H4 (cell line): ENCODE measurements at places on chromosomes 2 and 18. TPM values are rescaled to one million over a fixed set of nuclear protein-coding genes. Genes with fewer than 3 reads are reported as not detected.
A peak's percentile ranks its signal among the peaks of the same experiment; 100 is the strongest.

The TSGA10 gene
- 1.9 and 3.0 TPM in 2 replicates for total RNA-seq

The ACVR1C gene
- 0.06 and 0.50 TPM in 2 replicates for total RNA-seq

The SCN3A gene
- total RNA-seq: 1.0 and 1.3 TPM in 2 replicates

The SP100 gene
- total RNA-seq: 45.0 and 63.1 TPM in 2 replicates

The ANKRD23 gene
- total RNA-seq: 0.55 and 0.58 TPM in 2 replicates

The QPCT gene
- total RNA-seq: 0.90 TPM in 1 of 2 replicates, not detected in the other

The DSG2 gene
- 26.4 TPM in 2 replicates for total RNA-seq

The GLB1L gene
- 5.7 and 7.6 TPM in 2 replicates for total RNA-seq

DNA sequence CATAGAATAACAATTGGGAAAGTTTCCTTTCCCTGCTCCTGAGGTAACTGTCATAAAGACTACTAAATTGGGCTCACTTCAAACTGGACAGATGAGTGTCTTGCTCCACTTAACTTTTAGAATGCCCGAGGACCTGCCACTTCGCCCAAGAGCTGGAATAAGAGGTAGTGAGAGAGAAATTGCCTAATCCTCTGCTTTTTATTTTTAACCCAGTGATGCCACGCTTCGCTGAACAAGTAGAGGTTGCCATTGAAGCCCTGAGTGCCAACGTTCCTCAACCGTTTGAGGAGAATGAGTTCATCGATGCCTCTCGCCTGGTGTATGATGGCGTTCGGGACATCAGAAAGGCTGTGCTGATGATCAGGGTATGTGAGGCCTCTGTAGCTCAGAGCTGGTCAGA is 269.4 kb upstream of the LRRTM1 start:
- no peak for DNase-seq

DNA sequence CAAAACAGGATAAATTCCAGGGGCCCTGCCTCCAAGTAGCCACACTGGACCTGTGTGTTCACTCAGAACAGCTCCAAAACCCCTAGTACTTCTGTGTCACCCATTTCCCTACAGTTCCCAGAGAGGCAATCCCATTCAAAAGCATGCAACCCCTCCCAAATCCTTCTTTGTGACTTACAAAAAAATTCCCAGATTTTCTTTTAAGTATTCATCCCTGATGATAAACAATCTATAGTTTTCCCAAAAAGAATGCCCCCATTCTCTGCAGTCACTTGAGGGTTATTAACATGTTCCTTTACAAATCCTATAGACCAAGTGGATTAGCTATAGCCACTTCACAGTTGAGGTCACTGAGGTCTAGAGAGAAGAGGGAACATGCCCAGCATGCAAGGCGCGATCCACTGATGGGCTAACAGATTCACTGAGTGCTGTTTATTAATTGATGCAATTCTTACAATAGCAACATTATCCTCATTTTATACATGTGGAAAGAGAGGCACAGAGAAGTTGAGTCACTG is 85.4 kb downstream of the MYL12B start:
- no peak for DNase-seq

DNA sequence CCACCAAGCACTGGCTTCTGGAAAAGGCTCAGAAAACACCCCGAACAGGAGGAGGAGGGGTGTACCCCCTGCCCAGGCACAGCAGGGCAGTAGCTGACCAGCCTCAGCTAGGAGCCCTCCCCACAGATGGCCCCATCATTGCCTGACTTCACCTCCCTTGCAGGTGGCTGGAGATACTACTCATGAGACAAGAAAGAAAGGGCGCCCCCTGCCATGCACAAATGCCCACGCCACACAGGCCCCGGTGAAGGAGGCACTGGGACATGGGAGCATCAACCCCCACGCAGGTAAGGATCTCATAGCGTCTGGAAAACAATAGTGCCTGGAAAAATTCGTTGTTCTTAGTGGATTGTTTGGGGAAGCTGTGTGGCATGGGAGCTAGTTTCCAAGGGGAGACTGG is 240.6 kb downstream of the TFCP2L1 start:
- no peak for DNase-seq

GRCh38 chr18:66682855-66683322 is 79.0 kb upstream of the CDH19 start:
- DNase-seq: no peak

GRCh38 chr18:28189400-28190239 is 12.7 kb upstream of the CDH2 start:
- DNase-seq: peak; percentile 63

- no peak for DNase-seq
Observed at GRCh38 chr18:63241317-63241712, 78.3 kb downstream of the BCL2 start.

DNA sequence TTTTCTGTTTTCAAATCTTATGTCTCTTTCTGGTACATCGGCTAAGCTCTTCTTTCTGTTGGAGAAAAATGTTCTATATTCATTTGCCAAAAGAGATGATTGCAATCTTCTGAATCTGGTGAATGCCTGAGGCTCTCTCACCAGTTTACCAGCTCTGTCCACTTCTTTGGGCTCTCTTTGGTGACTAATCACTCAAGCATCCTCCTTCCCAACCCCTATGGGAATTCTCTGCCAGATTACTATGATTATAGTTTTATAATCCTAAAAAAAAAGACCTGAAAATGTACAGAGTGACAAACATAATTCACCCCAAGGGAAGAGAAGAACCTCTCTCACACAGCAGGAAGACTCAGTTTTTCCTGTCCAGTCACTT is 187.3 kb downstream of the CAMKMT start:
- peak; percentile 23 for DNase-seq

DNA sequence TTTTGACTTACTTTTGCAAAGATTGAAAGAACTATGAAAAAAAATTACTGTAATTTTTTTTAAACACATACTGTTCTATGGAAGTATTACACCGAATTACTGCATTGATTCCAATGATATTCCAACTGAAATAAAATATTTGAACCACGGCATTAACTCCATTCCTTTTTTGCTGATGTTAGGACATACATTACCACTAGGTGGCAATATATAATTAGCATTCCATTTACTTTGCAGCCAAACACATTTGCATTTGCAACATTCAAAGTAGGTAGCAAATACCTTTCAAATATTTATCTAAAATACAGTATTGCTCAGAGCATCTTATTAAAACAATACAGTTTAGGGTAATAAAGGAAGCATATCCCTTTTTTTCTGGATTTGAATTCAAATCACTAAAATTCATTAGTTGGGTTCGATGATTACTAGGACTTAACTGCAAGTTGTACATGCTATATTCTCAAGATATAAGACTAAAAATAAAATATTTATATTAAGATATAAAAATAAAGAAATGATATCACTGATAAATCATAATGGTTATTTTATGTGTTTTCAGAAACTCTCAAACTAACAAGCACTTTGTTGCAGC is 31.3 kb downstream of the LANCL1 start:
- DNase-seq: peak; percentile 16

- no peak for DNase-seq
Observed at GRCh38 chr2:54422072-54422581, 34.0 kb upstream of the SPTBN1 start.

- DNase-seq: no peak
Observed at GRCh38 chr18:9826685-9827084, 59.1 kb upstream of the TXNDC2 start.

- DNase-seq: no peak
Observed at GRCh38 chr2:231765496-231765929, 15.6 kb downstream of the PDE6D start.

- DNase-seq: no peak
Observed at GRCh38 chr2:190311893-190312634, 7.6 kb downstream of the HIBCH start.

DNA sequence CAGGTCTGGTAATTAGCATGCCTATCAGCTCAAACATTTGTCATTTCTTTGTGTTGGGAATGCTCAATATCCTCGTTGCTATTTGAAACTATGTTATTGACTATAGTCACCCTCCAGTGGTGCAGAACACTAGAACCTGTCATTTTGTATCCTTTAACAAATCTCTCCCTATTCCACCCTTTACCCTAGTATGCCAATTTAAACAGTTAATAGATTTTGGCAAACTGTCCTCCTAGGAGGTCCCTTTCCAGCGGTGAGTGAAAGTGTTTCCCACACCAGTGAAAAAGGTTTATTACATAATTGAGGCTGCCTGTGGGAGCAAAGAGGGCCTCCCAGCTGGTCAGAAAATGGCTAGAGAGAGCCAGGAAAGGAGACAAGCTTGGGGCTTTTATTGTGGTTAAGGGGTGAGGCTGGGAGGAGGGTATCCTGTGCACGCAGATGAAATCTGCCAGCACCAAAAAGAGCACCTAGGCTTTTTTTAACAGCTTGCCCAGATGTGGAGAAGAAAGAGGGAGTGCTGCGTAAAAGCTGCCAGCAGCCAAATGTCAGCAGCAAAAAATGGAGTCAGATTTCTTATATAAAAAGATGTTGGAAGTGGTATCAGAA is 1.8 kb upstream of the DRC1 start:
- DNase-seq: no peak

- DNase-seq: peak; percentile 57
Observed at GRCh38 chr2:95277246-95277906, 3.1 kb downstream of the PROM2 start.

DNA sequence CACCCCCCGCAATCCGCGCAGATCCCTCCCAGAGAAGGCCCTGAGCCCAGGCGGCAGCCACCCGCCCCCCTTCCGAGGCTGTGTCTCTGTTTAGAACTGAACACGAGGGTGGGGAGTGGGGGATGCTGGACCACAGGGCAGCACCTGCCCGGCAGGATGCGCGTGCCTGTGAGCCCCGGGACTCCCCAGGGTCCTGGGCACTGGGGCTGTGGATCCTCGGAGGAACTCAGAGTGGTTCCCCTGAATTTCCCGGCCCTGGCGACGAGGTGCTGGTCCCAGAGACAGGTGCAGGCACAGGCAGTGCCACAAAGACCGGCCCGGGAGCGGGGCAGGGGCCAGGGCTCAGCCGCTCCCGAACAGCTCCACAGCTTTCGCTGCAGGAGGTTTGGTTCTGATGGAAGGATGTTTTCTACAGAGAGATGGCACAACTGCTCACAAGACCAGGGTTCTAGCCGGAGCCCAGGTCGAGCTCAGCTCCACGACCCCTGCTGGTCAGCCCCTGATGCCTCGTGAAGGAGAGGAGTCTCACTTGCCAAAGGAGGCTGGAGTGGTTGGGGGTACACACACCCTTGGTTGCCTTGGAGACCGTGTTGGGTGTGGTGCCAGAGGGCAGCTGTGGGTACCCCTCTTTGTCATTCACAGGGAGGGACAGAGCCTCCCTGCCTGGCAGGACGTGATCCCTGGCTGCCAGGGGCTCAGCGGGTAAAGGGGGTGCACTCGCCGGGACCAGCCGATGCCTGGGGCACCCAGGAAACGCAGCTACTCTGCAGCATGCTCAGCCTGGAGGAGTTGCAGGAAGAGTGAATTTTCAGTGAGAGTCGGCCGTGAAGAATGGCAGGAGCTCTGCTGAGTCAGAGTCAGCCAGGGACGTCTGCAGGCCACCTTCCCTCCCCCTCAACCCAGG is 4.4 kb upstream of the NEU4 start:
- DNase-seq: no peak

DNA sequence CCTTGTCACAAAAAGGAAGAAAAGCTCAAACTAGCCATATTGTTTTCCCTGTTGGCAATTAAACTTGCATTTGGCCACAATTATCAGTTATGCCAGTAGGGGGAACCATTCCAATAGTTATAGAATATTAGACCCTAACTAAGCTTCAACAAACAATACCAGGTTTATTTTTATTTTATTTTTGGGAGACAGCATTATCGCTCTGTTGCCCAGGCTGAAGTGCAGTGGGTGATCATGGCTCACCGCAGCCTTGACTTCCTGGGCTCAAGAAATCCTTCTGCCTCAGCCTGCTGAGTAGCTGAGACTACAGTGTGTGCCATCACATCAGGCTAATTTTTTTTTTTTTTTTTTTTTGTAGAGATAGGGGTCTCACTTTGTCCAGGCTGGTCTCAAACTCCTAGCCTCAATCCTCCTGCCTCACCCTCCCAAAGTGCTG is 102.1 kb downstream of the ATAD2B start:
- peak; percentile 5 for DNase-seq
